ENCODE measurements at places on chromosomes 6 and 20.

DNA sequence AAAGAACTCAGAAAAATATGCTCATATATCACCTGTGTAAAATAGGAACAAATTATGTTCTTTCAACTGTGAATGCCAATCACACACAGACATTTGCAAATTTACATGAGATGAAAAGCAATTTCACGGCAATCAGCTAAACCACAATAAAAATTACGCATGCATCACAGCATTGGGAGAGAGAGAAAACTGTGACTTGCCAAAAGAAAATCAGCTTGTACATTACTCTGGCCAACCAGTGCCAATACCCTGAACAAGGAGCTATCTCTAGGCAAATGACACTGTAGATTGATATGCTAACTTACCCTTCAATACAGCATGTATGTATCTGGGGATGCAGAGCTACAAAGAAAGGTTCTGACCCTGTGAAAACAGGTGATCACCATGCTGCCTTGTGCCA is 515.6 kb downstream of the EYS start:
- no peak for DNase-seq

- peak; percentile 88 for DNase-seq
Observed at GRCh38 chr6:30411515-30412207, 66.7 kb downstream of the RPP21 start.

GRCh38 chr6:42402184-42402583 is 49.5 kb downstream of the TRERF1 start:
- DNase-seq = no peak

GRCh38 chr6:130585587-130585986 is 219.8 kb downstream of the TMEM200A start:
- DNase-seq = peak; percentile 17

DNA sequence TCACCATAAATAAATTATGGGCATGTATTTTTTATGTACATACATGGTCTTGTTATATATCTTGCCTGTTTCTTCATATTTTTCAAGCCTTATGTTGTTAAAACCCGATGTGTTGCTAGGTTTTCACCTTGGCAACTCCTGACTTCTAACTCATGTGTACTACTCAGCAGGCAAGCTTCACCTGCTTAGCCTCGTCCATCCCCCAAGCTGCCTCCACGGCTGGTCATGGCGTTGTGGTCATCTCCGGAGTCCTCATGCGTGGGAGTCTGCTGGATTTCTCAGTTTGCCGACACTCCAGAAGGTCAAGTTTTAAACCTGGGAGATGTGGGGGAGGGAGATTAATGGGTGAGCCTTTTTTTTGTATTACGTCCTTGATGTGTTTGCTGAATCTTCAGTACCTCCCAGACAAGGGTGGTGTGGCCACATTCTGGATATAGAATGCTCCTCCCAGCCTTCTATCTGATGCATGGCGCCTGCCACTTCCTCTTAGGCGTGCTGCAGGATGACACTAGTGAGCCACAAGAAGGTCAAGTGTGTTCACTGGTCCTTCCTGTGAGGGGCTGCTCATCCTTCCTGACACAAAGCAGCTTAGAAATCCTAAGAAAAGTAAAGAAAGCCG is 26.6 kb upstream of the EDN3 start:
- DNase-seq = no peak

DNA sequence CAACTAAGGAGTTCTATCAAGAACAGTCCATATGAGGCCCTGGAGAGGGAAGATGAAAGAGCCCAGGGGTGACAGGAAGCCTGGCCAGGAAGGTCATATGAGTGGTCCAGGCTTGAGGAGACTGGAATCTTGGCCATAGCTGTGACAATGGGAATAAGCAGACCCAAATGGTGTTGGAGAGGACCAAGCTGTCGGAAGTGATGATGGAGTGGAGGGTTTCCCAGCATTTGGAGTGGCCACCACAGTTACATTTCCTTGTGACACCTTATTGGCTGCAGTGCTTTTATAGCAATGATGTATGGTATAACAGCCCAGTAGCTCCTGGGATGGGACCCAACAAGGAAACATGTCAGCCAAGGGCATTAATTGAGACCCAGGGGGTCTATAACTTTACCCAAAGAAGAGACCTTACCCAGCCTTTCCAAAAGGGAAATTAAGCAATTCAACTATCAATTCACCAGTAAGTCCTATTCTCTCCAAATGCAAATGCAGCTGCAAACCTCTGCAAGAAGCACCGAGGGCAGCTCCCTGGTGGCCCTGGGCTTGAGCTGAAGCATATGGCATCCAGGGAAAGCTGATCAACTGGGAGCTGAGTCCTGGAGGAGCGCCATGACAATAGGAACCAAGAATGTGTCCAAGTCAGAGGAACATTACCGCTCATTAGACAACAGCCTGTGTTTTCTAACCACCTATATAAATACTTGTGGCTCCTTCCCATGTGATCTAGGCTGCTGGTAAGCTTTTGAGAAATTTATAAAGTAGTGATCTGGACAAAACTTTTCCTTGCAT is 219.4 kb downstream of the SOD2 start:
- no peak for DNase-seq

- no peak for DNase-seq
Observed at GRCh38 chr6:137685798-137686375, 181.2 kb upstream of the TNFAIP3 start.

DNA sequence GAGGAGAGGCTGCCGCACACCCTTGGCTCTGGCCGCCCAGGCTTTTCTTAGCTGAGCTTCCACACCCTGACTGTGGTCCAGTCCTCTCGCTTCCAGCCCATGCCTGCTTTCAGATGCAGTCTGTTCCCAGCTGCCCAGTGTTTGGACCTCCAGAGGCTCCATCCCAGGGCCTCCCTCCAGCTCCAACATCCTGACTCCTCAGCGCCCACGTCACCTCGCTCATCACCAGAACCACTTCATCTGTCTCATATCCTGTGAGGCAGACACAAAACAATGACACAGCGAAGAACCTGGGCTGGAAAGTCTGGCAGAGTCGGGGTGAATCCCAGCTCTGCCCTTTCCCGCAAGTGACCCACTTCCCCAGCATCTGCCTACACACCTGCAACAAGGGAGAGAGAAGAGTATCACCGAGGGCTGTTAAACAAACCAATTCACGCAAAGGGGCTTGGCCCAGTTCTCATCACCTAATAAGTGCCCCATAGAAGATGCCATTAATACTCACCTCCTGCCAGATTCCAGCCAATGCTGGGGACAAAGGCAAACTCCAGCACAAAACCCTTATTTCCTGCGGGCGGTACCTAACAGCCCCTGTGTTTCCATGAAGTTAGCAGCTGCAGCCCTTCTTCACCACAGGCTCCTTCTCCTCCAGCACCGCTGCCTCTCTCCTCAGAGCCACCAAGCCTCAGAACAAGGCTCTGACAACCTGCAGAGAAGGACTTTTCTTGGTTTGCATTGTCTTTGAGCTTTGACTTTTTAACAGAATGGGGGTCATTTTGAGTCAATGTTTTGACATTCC is 133.4 kb upstream of the CDH4 start:
- no peak for DNase-seq

GRCh38 chr6:100105138-100105537 is 111.1 kb upstream of the MCHR2 start:
- no peak for DNase-seq

- no peak for DNase-seq
Observed at GRCh38 chr6:74671558-74672025, 534.3 kb downstream of the COL12A1 start.

- no peak for DNase-seq
Observed at GRCh38 chr6:169341706-169342105, 88.1 kb upstream of the THBS2 start.

GRCh38 chr6:125192610-125192930 is 39.0 kb downstream of the TPD52L1 start:
- no peak for DNase-seq

- no peak for DNase-seq
Observed at GRCh38 chr6:84274856-84275255, 47.4 kb upstream of the CEP162 start.

- DNase-seq = no peak
Observed at GRCh38 chr6:69816026-69816425, 19.2 kb upstream of the LMBRD1 start.

DNA sequence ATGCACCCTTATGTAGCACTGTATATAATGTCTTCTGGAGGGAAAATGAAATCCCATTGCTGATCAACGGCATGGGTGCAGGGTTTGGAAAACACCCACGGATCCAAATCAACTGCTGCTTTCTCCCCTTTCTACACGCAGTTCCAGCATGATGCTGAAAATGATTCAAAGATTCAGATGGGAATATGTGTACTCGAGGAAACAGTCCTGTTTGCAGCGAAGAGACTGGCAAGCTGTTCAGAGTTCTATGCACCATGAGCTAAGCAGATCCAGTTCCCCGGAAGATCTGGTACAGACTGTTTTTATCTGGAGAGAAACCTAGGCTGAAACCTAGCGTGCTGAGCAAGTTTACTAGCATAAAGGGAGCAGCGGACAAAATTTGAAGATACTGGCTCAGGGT is 47.9 kb upstream of the CDH4 start:
- no peak for DNase-seq

DNA sequence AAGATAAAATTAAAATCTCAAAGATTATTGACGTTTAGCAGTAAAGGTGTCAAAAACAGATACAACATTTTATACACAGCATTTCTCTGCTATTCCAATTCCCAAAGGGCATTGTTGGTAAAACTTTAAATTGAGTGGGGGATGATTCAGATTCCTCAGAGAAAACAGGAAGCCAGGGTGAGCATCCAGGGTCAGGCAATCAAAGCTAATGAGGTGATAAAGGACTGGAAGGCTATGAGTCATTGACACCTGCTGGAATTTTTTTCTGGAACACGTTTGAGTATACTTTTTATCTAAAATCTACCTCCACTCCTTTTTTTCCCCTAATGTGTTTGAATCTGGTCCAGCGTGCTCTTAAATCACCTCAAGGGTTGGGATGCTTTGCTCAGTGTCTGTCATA is 52.2 kb downstream of the FKBP1C start:
- no peak for DNase-seq

- no peak for DNase-seq
Observed at GRCh38 chr20:17525132-17525531, 6.0 kb downstream of the BFSP1 start.

DNA sequence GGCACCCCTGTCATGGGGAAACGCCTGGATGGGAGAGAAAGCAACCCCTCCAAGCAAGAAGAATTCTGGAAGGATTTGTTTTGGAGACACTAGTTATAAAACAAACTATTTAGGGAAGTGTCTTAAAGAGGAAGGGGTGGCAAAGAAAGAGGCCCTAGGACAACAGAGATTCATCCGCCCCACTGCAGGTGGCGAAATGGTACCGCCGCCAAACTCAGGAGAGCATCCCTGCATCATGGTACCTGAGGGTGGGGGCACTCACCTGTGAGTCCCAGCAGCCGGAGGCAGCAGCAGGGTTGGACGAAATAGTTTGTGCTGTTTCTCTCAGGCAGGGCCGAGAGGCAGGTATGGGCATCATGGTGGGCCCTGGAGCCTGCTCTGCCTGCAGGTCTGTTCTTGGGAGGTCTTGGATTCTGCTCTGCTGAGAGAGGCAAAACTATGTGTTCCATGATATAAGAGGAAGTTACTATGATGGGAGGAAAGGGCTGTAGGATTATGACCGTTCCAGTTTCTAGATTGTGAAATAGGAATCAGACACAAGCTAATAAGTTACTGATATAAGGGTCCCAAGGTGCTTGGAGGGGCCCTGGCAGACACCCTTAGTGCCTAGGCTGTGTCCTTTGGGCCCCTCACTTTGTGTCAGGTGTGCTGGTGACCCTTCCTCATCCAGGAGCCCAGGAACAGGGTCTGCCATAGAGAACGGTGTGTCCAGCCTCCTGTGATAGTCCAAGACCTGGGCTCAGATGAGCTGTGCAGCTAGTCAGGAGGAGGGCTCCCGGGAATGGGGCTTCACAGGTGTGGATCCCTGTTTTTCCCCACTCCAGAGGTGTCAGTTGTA is 20.4 kb downstream of the SIRPD start:
- no peak for DNase-seq

GRCh38 chr20:669573-669972 is 6.0 kb downstream of the SCRT2 start:
- no peak for DNase-seq

DNA sequence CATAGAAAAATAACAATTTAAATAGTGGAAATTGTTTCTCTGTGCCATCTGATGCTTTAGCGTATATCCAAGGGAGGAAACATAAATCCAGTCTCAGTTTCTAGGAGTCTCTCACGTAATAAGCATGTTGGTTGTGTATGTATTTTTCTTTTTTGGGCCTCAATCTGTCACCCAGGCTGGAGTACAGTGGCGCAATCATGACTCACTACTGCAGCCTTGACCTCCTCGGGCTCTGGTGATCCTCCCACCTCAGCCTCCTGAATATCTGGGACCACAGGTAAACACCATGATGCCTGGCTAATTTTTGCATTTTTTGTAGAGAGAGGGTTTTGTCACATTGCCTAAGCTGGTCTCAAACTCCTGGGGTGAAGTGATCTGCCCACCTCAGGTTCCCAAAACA is 78.6 kb upstream of the PLN start:
- DNase-seq = no peak

DNA sequence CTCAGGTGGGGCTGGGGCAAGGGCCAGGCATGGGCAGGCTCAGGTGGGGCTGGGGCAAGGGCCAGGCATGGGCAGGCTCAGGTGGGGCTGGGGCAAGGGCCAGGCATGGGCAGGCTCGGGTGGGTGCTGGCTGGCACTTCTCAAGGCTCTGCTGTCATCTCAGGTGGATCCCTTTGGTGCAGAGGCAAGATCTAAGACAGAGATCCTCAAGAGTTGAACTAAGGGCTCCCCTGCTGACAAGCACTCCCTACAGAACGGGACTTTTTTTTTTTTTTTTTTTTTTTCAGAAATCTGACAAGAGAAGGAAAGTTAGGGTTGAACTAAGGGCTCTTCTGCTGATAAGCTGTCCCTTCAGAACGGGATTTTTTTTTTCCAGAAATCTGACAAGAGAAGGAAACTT is 24.9 kb downstream of the MMP24OS start:
- DNase-seq = no peak

DNA sequence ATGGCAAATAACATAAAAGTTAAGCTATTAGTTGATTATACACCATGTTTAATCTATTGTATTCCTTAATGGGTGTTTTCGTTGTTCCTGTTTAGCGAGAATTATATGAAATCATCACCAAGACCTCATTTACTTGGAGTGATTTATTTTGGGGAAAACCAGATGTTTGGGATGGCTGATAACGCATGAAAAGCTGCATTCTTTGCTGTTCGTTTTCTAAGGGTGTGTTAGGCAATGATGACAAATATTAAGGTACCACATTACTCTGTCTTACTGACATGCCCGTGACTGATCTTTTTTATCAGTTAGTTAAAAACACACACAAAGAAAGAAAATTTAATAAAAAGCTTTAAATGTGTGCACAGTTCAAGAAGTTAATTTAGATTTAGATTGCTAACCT is 176.4 kb downstream of the ZFP64 start:
- no peak for DNase-seq
